Effector CD4-positive, alpha-beta T cell (primary cell): ENCODE measurements at places on chromosomes 12 and 14.

DNA sequence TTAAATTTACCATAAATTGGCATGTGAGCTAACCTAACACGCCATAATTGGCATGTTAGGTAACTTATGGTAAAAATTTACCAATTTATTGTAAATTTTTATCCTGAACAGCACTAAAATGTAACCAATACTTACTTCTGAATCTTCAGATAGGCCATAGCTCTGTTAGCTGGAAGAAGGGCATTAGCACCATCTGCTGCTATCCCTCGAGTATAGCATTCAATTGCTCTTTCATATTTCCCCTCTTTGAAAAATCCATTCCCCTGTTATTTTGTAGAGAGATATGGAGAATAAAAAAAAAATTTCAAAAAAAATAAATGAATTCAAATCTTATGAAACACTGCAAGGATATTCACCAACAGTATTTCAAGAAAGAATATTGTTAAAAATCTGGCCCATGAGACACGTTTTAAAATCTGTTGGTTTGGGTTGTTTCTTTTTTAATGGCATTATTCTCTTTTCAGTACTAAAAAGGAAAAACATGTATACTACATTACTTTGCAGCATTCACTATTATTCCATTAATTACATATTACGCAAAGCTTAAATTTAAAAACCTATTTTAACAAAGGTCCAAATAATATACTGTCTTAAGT lies 19.1 kb downstream of the RPAP3 start:
- no peak for DNase-seq

GRCh38 chr14:87615822-87616679 lies 376.9 kb downstream of the GALC start:
- no peak for DNase-seq

- DNase-seq: no peak
Measured at GRCh38 chr14:69458350-69458749, 26.2 kb upstream of the PLEKHD1 start.

- no peak for DNase-seq
Measured at GRCh38 chr12:57210926-57211692, 5.5 kb upstream of the NXPH4 start.

GRCh38 chr12:75890141-75890540 lies 141.4 kb downstream of the PHLDA1 start:
- no peak for DNase-seq

- DNase-seq: no peak
Measured at GRCh38 chr12:116222358-116222757, 55.1 kb downstream of the MED13L start.

DNA sequence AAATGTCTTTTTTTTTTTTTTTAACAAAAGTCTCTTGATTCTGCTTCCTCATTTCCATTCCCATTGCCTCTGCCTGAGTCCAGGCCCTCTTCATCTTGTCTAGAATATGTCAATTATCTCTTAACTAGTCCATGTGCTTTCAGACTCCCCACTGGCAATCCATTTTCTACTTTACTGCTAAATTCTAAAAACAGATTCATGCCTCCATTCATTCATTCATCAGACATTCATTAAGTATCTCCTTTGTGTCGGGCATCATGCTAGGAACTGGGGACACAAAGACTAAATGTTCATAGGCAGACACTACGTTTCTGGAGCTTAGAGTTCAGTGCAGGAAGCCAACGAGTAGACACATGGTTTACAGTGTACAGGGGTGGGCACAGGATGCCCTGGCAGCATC lies 9.6 kb upstream of the NEDD1 start:
- DNase-seq: no peak

- DNase-seq: no peak
Measured at GRCh38 chr12:65022960-65023359, 98.1 kb downstream of the WIF1 start.

GRCh38 chr14:100761481-100761880 lies 34.8 kb downstream of the DLK1 start:
- DNase-seq: no peak

DNA sequence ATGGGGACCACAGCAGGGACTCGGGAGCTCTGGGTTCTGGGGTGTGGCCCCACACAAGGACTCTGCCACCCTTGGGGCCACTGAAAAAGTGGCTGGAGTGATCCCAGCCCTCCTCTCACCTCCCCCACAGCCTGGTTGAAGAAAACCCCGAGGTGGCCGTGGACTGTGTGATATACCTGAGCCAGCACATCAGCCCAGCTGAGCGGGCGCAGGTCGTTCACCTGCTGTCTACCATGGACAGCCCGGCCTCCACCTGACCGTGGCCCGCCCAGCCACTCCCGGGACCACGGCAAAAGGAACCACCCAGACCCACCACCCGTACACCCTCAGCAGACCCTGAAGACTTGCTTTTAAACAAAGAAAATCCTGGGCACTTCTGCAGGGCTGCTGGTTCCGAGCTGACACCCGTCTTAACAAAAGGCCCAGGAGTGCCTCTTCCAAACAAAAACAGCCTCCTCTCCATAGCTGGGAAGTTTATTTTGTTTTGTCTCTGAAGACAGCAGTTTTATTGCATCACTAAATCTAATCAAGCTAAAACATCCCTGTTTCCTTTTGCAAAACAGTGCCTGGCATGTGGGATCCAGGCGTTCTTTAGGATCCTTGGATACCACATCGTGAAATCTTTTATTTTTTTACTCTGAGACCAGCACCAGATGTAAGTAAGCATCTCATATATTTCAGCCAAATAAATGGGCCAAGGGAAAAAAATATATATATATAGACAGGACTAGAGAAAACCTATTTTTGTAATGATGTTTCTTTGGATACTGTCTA lies 42.8 kb downstream of the FOXN4 start:
- no peak for DNase-seq

DNA sequence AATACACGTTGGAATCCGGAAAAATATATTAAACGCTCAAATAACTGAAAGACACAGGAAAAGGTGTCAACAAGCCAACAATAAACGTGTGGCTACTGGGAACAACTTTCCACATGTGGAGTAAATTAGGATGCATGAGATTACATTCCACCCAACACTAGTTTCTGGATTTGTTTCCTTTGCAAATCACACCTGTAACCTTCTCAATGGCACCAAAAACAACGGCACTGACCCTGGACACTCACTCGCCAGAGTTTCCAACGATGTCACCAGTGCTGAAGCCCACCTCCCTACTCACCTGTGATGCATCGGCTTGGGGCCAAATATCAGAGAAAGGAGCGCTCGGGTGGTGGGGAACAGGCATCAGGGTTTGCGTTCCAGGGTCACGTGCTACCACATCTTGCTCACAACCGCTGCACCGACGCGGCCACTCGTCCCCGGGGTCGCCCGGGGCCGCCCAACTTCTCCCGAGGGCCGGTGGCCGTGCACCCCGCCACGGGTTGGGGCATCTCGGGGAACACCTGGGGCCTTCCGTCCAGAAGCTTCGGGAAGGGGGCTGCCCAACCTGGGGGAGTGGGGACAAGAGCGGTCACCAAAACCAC lies 629 bp downstream of the PRDM4 start:
- no peak for DNase-seq

GRCh38 chr12:53049571-53050318 lies at the start of gene TNS2:
TSS of gene TNS2 (plus strand) at chr12:53050065. CDS start at chr12:53050186, 121 bp downstream.
- DNase-seq: no peak

DNA sequence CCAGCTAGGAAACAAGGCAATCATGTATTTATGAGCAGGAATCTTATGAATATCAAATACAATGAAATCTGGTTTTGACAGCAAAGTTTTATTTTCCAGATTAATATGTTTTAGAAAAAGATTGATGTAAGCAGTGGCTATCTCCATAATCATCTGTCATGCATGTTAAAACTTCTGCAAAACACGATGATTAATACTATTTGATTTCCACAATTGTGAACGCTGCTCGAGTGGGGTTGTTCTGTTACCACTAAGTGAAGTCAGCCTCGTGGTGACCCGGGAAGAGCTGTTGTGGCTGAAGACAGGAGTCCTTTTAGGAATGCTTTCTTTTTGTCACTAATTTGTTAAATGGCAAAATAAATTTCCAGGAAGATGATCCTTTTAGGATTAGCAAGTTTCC lies 9.4 kb downstream of the CFAP251 start:
- DNase-seq: no peak

DNA sequence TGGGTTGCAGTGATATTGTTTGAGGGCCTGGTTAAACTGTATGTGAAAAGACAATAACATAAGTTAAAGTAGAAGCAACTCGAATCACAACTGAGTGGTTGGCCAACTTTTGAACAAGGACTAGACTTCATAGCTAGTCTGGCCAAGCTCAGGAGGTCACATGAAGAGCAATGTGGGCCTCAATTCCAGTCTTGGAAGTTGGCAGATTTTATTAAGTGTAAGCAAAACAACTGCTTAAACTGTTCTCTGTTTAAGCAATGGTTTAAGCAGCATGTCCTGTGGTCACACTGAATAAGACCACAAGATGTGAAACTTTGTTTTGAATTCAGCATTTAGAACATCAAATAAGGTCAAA lies 100.4 kb downstream of the TMTC3 start:
- no peak for DNase-seq

GRCh38 chr14:104820669-104821228 lies 19.8 kb downstream of the ZBTB42 start:
- no peak for DNase-seq

GRCh38 chr12:125201090-125201489 lies 135.9 kb downstream of the AACS start:
- DNase-seq: no peak

GRCh38 chr14:104424406-104425072 lies 155.0 kb upstream of the C14orf180 start:
- DNase-seq: no peak

- no peak for DNase-seq
Measured at GRCh38 chr12:20101046-20101445, 267.3 kb upstream of the PDE3A start.

DNA sequence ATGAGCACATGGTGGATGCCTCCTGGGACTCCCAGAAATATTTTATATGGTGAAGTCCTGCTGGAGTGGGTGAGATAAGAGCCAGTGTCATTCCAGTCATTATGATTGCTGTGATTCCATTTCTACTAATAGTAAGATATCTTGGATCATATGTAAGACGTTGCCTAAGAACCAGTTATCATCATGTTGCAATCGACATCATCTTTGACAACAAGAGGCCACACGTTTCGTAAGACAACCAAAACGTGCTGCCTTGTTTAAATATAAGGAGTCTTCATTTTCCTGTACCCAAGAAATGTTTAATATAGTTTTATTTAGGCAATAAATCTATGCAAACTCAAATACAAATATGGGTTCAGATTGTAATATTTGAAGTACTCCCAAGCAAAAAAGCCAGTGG lies 58.4 kb downstream of the SPTSSA start:
- no peak for DNase-seq

DNA sequence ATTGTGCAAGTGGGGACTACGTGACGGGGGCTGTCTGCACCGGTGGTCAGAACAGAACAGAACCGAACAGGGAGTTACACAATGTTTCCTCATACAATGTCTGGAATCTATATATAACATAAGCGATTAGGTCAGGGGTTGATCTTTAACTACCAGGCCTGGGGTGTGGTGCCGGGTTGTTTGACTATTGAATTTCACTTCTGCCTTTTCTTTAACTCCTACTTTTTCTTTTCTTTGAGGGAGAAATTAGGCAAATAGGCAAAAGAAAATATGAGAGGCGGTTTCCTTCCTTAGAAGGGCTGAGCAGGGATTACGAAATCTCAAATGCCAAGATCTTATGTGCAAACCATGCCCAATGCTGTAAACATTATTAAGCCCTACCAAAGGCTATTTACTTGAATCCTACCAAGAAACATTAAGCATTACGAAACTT lies 140.3 kb downstream of the SLC38A6 start:
- no peak for DNase-seq

DNA sequence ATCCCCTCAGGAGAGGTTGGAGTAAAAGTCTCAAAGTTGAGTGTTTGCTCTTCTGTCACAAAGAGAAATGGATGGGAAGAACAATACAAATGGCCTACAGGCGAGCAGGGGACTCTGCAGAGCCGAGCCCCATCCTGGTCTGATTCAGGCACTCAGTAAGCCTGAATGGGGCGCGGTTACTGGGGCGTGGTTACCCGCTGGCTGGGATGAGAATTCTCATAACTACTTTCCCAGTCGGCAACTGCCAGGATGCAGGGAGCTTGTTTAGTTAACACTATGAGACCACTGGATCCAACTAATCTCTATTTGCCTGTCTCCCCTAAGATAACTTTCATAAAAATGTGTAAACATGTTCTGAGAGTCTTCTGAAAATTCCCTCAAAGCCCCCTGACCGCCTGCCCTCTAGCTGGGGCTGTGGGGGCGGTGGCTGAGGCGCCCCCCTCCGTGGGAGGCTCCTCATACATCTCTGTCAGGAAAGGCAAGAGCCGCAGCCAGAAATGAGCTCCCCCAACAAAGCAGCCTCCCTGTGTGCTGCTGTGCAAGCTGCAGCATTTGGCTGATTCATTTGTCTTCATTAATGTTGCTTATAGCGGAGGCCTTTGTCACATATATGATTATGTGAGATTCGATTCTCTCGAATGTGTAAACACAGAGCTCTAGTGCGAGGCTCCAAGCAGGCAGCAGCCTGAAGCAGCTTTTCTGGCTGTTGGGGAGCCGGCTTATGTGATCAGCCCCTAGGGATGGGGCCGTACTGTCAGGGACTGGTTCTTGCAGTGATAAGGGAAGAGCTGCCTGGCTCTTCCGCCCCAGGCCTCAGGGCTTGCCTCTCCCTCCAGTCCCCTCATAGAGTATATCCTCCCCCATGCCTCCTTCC lies 126.1 kb upstream of the ARHGAP5 start:
- no peak for DNase-seq

GRCh38 chr14:27314231-27314630 lies 716.4 kb upstream of the NOVA1 start:
- no peak for DNase-seq

- no peak for DNase-seq
Measured at GRCh38 chr12:85951823-85952222, 77.7 kb downstream of the NTS start.

DNA sequence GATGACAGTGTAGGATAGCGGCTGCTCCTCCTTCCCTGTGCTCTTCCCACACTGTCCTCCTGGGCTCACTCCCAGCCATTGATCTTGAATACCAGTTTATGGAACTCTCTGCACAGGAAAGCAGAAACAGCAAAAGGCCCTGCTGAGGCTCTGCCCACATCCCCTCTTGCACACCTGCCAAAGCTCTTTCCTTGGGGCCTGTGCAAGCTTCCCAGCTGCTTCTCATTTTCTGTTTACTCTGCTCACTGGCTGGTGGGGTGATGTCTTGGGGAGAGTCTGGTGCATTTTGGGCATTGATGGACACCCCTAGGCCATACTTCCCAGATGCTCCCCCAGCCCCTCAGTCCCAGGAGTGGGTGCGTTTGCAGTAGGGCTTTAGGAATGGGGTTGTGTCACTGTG lies 361.8 kb downstream of the TMEM121 start:
- no peak for DNase-seq

DNA sequence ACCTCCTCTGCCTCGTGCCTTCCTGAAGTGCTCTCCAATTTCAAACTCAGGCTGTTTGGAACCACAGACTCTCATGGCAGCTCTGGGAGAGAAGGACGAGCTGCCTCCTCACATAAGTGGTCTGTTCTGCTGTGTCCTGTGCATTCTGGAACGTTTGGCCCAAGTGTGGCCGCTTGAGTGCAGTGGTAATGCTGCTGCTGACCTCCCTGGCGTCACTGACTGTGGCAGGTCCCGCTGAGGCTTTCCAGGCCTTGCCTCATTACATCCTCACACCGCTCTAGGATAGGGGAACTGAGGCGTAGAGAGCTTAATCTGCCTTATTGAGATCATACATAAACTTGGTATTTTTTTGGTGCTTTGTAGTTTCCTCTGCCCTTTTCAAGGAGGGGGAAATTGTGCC lies 14.2 kb downstream of the CCDC92 start:
- no peak for DNase-seq

- peak; percentile 53 for DNase-seq
Measured at GRCh38 chr12:94262228-94263010, 114.0 kb downstream of the PLXNC1 start.

GRCh38 chr14:42734041-42734440 lies 1127.4 kb downstream of the LRFN5 start:
- DNase-seq: no peak
